Glutamatergic neuron (in vitro differentiated cells): ENCODE measurements at places on chromosomes 3 and 15. TPM values are rescaled to one million over a fixed set of nuclear protein-coding genes. Genes with fewer than 3 reads are reported as not detected.

- no peaks in the 10 kb centered on the region for H3K36me3 ChIP-seq
- peaks cover 4% of the 10 kb centered on the region for H3K4me1 ChIP-seq
- DNase-seq: no peak
- H3K27me3 ChIP-seq: no peaks in the 10 kb centered on the region
- H3K4me3 ChIP-seq: no peak overlapping the region
- no peak overlapping the region for H3K27ac ChIP-seq
These were observed 49.7 kb downstream of the GATM start for GRCh38 chr15:45328663-45329062.

GRCh38 chr15:57652481-57652880 lies 54.0 kb upstream of the POLR2M start:
- no peak for DNase-seq
- no peak overlapping the region for H3K27ac ChIP-seq
- H3K4me1 ChIP-seq: no peaks in the 10 kb centered on the region
- H3K4me3 ChIP-seq: no peak overlapping the region
- H3K36me3 ChIP-seq: no peaks in the 10 kb centered on the region
- no peaks in the 10 kb centered on the region for H3K27me3 ChIP-seq

The TMEM44 gene
- total RNA-seq: 35.3 TPM

The CCR9 gene
- total RNA-seq: not detected

DNA sequence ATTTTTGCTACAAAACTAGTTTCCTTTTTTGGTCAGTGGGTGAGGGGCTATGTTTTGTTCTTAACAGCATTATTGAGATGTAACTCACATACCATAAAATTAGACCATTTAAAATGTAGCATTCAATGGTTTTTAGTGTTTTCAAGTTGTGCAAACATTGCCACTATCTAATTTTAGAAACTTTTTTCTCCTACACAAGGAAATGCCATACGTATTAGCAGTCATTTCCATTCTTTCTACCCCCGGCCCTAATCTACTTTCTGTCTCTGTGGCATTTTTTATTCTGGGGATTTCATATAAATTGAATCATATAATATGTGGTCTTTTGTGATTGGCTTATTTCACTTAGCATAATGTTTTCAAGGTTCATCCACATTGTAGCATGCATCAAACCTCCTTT lies 55.0 kb upstream of the TIPARP start:
- no peak overlapping the region for H3K27ac ChIP-seq
- H3K4me3 ChIP-seq: no peak overlapping the region
- H3K4me1 ChIP-seq: no peaks in the 10 kb centered on the region
- H3K27me3 ChIP-seq: no peaks in the 10 kb centered on the region

The GPR156 gene
- 0.83 TPM for total RNA-seq

GRCh38 chr3:42886294-42886822 lies 10.7 kb upstream of the CYP8B1 start:
- H3K4me3 ChIP-seq: no peak overlapping the region
- no peaks in the 10 kb centered on the region for H3K36me3 ChIP-seq
- H3K27me3 ChIP-seq: no peaks in the 10 kb centered on the region
- peaks cover 2% of the 10 kb centered on the region for H3K4me1 ChIP-seq
- DNase-seq: no peak

- H3K4me3 ChIP-seq: no peak overlapping the region
- H3K36me3 ChIP-seq: peaks cover 7% of the 10 kb centered on the region
- no peak overlapping the region for H3K27ac ChIP-seq
- no peak for DNase-seq
These were observed 26.5 kb upstream of the UTS2B start for GRCh38 chr3:191356631-191357439.

The P2RY14 gene
- total RNA-seq: not detected

- peaks cover 24% of the 10 kb centered on the region for H3K4me1 ChIP-seq
- peak overlapping the region; percentile 26 for H3K27ac ChIP-seq
- no peak for DNase-seq
- H3K27me3 ChIP-seq: peaks cover 2% of the 10 kb centered on the region
These were observed 27.2 kb downstream of the CPNE4 start for GRCh38 chr3:132007617-132008016.

DNA sequence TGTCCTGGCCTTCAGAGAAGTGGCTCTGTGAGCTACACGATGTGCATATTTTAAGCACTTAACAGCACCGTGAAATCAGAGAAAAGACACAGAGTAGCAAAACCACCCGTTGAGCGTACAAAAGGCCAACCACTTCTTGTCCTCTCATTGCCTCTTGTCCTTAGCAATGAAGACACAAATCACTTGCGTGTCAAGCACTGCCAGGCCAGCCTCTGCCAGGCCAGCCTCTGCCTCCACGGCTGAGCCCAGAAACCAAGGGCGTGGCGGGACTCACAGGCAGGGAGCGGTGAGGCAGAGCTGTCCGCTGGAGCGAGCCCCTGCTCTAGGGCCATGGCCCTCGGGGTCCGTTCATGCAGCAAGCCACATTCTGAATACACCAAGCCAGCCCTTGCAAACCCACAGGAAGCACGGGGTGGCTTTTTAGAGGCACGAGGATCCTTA lies 4.0 kb downstream of the MUC4 start:
- DNase-seq: no peak
- no peaks in the 10 kb centered on the region for H3K36me3 ChIP-seq
- H3K27ac ChIP-seq: no peak overlapping the region
- H3K27me3 ChIP-seq: peaks cover 2% of the 10 kb centered on the region
- peaks cover 6% of the 10 kb centered on the region for H3K4me1 ChIP-seq

GRCh38 chr3:183208260-183208659 lies 44.8 kb upstream of the B3GNT5 start:
- H3K4me1 ChIP-seq: peaks cover 2% of the 10 kb centered on the region
- DNase-seq: no peak
- H3K27ac ChIP-seq: no peak overlapping the region
- H3K36me3 ChIP-seq: peaks cover 13% of the 10 kb centered on the region
- H3K27me3 ChIP-seq: no peaks in the 10 kb centered on the region

- peaks cover 7% of the 10 kb centered on the region for H3K4me1 ChIP-seq
- peaks cover 8% of the 10 kb centered on the region for H3K27me3 ChIP-seq
- H3K36me3 ChIP-seq: peaks cover 4% of the 10 kb centered on the region
- peak; percentile 88 for DNase-seq
These were observed 678 bp downstream of the DOCK3 start for GRCh38 chr3:50675179-50676030.

The RTP1 gene
- total RNA-seq: not detected

GRCh38 chr15:61915640-61916039 lies 144.6 kb downstream of the VPS13C start:
- H3K36me3 ChIP-seq: peaks cover 6% of the 10 kb centered on the region
- DNase-seq: no peak
- no peaks in the 10 kb centered on the region for H3K4me1 ChIP-seq
- H3K27me3 ChIP-seq: no peaks in the 10 kb centered on the region
- no peak overlapping the region for H3K27ac ChIP-seq
